Thymus (tissue), 14 donors: ENCODE measurements at places on chromosomes 2 and 18. TPM values are rescaled to one million over a fixed set of nuclear protein-coding genes. Genes with fewer than 3 reads are reported as not detected.

RAB6C gene
- total RNA-seq: 0.05 TPM

CCDC141 gene
- total RNA-seq: 5.8 TPM

- H3K36me3 ChIP-seq: no peaks in the 10 kb centered on the region
- H3K4me1 ChIP-seq: peaks cover 18% of the 10 kb centered on the region
- H3K27me3 ChIP-seq: no peaks in the 10 kb centered on the region
- H3K27ac ChIP-seq: no peak overlapping the region
- H3K4me3 ChIP-seq: no peak overlapping the region
These were observed 173.7 kb downstream of the PRKCE start for GRCh38 chr2:45825001-45825651.

ABCA12 gene
- total RNA-seq: 0.14 TPM

GRCh38 chr2:57882895-57883515 is 163.6 kb upstream of the VRK2 start:
- H3K27me3 ChIP-seq: no peaks in the 10 kb centered on the region
- H3K4me1 ChIP-seq: no peaks in the 10 kb centered on the region
- H3K36me3 ChIP-seq: no peaks in the 10 kb centered on the region
- H3K4me3 ChIP-seq: no peak overlapping the region

PJVK gene
- total RNA-seq: 1.6 TPM

GRCh38 chr2:136919682-136920081 is 154.3 kb downstream of the THSD7B start:
- no peaks in the 10 kb centered on the region for H3K36me3 ChIP-seq
- no peak overlapping the region for H3K27ac ChIP-seq
- H3K4me1 ChIP-seq: no peaks in the 10 kb centered on the region
- H3K27me3 ChIP-seq: no peaks in the 10 kb centered on the region

DNA sequence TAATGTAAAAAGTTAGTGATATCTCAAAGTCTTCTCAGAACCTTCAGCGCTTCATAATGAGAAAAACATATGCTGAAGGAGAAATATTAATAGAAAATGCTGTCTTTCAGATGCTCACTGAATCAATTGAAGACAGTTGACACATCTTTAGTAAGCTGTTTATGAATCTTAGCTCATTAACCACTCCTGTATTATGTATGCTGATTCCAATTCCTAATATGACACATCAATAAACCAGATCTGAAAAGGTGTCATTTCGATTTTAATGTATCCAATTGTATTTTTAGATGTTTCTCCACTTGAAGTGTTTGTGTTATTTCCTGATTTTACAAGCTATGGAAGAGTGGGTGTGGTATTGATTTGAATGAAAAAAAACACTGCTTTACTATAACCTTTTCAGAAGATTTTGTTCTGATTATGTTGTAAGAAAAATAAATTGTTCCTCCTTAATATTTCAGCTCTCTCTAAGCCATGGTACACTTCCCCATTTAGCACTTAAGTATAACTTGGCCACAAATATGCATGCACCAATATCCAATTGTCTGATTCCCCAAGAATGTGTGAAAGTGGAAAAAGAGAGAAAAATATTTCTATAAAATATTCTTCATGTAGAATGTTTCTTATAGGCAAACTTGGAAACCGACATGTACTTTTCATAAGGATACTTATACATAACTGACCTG is 569.8 kb downstream of the ARHGAP15 start:
- no peak overlapping the region for H3K27ac ChIP-seq
- no peak overlapping the region for H3K4me3 ChIP-seq
- no peak for DNase-seq
- H3K36me3 ChIP-seq: peaks cover 5% of the 10 kb centered on the region
- no peaks in the 10 kb centered on the region for H3K4me1 ChIP-seq
- H3K27me3 ChIP-seq: no peaks in the 10 kb centered on the region

- no peak overlapping the region for H3K4me3 ChIP-seq
- no peaks in the 10 kb centered on the region for H3K4me1 ChIP-seq
- no peaks in the 10 kb centered on the region for H3K36me3 ChIP-seq
These were observed 190.4 kb downstream of the LAMA1 start for GRCh38 chr18:6927153-6927552.

GCKR gene
- total RNA-seq: not detected

DNA sequence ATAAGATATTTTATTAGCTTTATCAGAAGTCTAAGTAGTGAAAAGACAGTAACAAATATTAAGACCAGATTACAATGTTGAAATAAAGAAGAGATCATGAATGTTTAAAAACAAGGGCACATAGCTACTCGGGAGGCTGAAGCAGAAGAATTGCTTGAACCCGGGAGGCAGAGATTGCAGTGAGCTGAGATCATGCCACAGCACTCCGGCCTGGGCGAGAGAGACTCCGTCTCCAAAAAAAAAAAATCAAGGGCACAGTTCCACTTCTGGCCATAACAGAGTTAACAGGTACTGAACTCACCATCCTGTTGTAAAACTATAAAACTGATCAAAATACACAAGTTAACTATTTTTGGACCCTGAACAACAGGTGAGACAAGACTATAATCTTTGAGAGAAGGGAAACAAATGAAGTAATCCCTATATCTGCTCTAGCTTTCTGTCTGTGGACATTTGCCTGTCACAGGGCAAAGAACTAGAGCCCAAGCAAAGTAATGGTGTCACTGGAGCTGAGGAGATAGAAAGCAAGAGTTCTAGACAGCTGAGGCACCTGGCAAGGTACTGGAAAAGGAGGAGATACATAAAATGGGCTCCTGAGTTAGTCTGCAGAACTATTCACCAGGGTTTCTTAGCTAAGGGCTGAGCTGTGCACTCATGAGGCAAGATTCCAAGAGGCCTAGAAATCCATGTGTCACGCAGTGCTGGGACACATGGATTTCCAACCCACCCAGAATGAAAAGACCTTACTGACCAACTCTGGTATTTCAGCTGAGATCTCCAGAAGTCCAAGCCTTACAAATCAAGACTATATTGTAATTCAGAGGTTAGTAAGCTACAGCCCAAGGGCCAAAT is 15.2 kb downstream of the MMADHC start:
- no peaks in the 10 kb centered on the region for H3K27me3 ChIP-seq
- no peak for DNase-seq
- H3K4me3 ChIP-seq: no peak overlapping the region
- no peaks in the 10 kb centered on the region for H3K4me1 ChIP-seq
- no peak overlapping the region for H3K27ac ChIP-seq
- H3K36me3 ChIP-seq: peaks cover 59% of the 10 kb centered on the region

DNA sequence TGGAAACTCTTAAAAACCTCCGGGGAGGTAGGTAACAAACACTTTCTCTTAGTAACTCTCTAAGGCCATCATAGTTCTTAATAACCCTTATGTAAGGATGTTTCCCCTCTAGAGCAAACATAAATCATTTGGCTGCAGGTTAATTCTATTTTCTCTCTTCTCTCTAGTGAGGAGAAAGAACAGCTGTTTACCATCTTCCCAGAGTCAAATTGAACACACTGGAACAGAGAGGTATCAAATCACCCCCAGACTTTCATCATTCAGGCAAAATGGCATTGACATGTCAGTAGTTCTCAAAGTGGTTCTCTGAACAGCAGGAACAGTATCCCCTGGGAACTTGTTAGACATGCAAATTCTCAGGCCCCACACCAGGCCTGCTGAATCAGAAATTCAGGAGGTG is 240.7 kb downstream of the MEIS1 start:
- no peak overlapping the region for H3K4me3 ChIP-seq
- no peak overlapping the region for H3K27ac ChIP-seq
- no peaks in the 10 kb centered on the region for H3K36me3 ChIP-seq
- no peak for DNase-seq

GRCh38 chr2:101387151-101387834 is at the start of gene CREG2:
Gene CREG2, minus strand, starts transcription at chr2:101387503. Its CDS starts 46 bp downstream, at chr2:101387457.
- DNase-seq: no peak
- H3K27me3 ChIP-seq: peaks cover 24% of the 10 kb centered on the region

DNA sequence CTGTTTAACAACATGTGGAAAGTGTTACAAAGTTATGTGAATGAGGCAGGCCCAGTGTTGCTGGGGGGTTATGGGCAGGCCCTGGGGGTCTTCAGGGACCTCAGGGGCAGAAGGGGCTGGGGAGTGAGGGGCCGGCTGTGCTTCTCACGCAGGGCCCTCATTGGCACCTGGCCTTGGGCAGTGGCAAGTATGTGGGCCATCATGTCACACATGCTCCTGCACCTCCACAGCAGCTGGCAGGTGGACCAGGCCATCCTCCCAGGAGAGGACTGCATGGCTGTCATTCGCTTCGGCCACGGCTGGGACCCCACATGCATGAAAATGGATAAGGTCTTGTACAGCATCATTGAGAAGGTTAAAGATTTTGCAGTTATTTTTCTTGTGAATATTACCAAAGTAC is 47.4 kb downstream of the ZNF385B start:
- H3K27ac ChIP-seq: no peak overlapping the region
- H3K36me3 ChIP-seq: no peaks in the 10 kb centered on the region
- no peak for DNase-seq
- H3K4me1 ChIP-seq: no peaks in the 10 kb centered on the region

GRCh38 chr2:240567872-240568677 is at the start of gene RNPEPL1:
Gene RNPEPL1, plus strand, starts transcription at chr2:240568484. Its CDS starts 103 bp downstream, at chr2:240568587.
- H3K4me1 ChIP-seq: peaks cover 47% of the 10 kb centered on the region
- peaks cover 9% of the 10 kb centered on the region for H3K36me3 ChIP-seq
- H3K27me3 ChIP-seq: no peaks in the 10 kb centered on the region
- H3K27ac ChIP-seq: peak within 1 kb of the TSS; percentile 89
- DNase-seq: no peak

RNF152 gene
- 0.85 TPM for total RNA-seq

ARHGEF33 gene
- total RNA-seq: 0.33 TPM

DNA sequence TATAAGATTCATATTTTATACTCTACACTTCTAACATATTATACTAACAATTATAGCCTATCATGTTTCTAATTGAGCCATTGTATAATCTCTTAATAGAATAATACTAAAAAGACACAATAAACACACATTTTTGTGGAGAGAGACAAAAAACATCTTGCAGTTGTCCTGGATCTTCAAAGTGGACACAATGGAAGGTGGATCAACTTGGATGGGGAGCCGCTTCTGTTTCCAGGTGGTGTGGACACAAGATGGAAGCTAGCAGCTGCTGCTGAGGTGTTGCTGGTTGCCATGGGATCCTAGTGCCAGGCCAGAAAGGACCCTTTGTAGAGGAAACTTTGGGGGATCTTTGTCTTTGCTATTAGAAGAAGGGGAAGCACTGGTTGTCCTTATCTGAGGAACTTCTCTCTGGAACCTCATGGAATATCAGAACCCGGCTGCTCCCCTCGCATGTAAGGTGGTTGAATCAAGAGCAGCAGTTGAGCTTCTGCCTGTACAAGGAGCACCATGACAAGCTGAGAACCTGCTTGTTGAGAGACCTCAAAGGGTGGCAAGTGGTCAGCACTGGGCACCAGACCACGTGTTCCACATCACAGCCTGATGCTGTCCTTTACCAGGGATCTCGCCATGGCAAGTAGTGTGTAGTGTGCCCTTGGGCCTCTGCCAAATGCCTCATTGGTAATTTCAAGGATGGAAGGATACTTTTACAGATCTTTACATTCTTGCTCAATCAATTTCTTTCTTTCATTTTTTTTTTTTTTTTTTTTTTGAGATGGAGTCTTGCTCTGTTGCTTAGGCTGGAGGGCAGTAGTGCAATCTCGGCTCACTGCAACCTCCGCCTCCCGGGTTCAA is 232.2 kb downstream of the MYCN start:
- no peak for DNase-seq
- no peak overlapping the region for H3K27ac ChIP-seq
- H3K4me3 ChIP-seq: no peak overlapping the region
- H3K36me3 ChIP-seq: no peaks in the 10 kb centered on the region
- no peaks in the 10 kb centered on the region for H3K4me1 ChIP-seq
- H3K27me3 ChIP-seq: no peaks in the 10 kb centered on the region

GRCh38 chr2:164688896-164689419 is 67.7 kb upstream of the GRB14 start:
- H3K4me1 ChIP-seq: no peaks in the 10 kb centered on the region
- no peak for DNase-seq
- no peaks in the 10 kb centered on the region for H3K36me3 ChIP-seq
- no peak overlapping the region for H3K27ac ChIP-seq
- no peak overlapping the region for H3K4me3 ChIP-seq
- H3K27me3 ChIP-seq: no peaks in the 10 kb centered on the region

DNA sequence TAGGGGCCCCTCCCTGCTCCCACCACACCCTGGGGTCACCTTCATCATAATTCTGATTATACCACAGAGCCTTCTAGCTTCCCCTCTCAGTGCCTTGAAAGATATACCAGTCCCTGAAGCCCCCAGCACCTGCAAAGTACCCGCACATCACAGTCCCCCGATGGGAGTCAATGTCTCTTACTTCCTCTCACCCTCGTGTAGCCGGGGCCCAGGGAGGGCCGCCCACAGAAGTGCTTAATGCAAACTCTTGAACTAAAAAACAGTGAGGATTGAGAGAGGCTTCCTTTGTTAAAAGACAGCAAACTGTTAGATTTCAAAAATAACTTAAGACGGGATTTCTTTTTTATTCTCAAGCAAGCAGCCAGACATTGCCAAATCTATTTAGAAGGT is 76.5 kb downstream of the SFXN5 start:
- no peak overlapping the region for H3K27ac ChIP-seq
- H3K4me1 ChIP-seq: no peaks in the 10 kb centered on the region
- H3K27me3 ChIP-seq: no peaks in the 10 kb centered on the region
- no peak overlapping the region for H3K4me3 ChIP-seq

SGO2 gene
- 19.7 TPM for total RNA-seq

- peaks cover 4% of the 10 kb centered on the region for H3K4me1 ChIP-seq
- H3K27ac ChIP-seq: peak overlapping the region; percentile 99
- no peaks in the 10 kb centered on the region for H3K36me3 ChIP-seq
- H3K27me3 ChIP-seq: no peaks in the 10 kb centered on the region
These were observed 159.4 kb downstream of the AGPS start for GRCh38 chr2:177551989-177552421.

- no peaks in the 10 kb centered on the region for H3K27me3 ChIP-seq
- H3K4me3 ChIP-seq: no peak overlapping the region
- DNase-seq: no peak
- H3K27ac ChIP-seq: no peak overlapping the region
- no peaks in the 10 kb centered on the region for H3K36me3 ChIP-seq
These were observed 74.8 kb upstream of the ST6GAL2 start for GRCh38 chr2:106960683-106961161.

GRCh38 chr2:42369532-42370229 is 8.7 kb upstream of the COX7A2L start:
- no peaks in the 10 kb centered on the region for H3K36me3 ChIP-seq
- DNase-seq: no peak
- no peak overlapping the region for H3K27ac ChIP-seq
- H3K4me1 ChIP-seq: peaks cover 9% of the 10 kb centered on the region
- no peaks in the 10 kb centered on the region for H3K27me3 ChIP-seq

GRCh38 chr2:219159771-219160185 is 837 bp downstream of the NHEJ1 start:
- H3K27ac ChIP-seq: no peak overlapping the region
- peaks cover 11% of the 10 kb centered on the region for H3K4me1 ChIP-seq
- DNase-seq: no peak
- H3K36me3 ChIP-seq: peaks cover 8% of the 10 kb centered on the region
- no peaks in the 10 kb centered on the region for H3K27me3 ChIP-seq

HK2 gene
- 8.2 TPM for total RNA-seq

DNA sequence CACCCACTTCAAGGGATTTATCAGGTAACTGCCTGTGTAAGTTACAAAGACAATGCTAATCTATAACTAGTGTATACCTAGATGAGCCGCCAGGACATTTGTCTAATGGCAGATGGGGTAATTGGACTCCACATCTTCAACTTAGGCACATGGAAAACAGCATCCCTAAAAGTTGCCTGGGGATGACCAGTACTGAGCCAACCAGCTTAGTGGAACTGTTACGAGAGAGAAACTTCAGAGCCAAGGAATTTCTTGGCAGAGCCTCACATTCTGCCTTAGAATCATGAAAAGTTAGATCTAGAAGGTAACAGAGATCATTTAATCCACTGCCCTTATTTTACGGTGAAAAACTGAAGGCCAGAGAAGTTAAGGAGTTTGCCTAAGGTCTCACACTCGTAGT is 15.5 kb upstream of the CLASP1 start:
- DNase-seq: no peak
- H3K4me3 ChIP-seq: no peak overlapping the region
- H3K27me3 ChIP-seq: no peaks in the 10 kb centered on the region
- H3K4me1 ChIP-seq: peaks cover 9% of the 10 kb centered on the region

FAM124B gene
- 2.0 TPM for total RNA-seq
